OCI-M1 (cell line): ENCODE measurements at places on chromosomes 3 and 15.
A peak's percentile ranks its signal among the peaks of the same experiment; 100 is the strongest.

DNA sequence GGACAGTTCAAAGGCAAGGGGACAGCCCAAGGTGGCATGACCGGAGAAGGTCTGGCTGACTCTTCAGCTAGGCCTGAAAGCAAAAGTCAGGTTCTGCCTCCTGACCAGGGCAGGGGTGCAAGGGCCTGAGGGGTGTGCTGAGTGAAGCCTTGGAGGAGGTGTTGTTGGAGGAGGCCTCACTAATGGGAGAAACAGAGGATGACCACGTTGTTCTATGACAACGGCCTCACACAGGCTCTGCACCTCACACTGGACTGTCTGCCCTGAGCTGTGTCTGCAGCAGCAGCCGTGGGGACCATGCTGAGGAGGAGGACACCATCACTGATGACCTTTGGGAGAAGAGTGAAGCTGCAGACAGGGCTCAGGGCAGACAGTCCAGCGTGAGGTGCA is 116.9 kb upstream of the ABHD17C start:
- no peak for DNase-seq

DNA sequence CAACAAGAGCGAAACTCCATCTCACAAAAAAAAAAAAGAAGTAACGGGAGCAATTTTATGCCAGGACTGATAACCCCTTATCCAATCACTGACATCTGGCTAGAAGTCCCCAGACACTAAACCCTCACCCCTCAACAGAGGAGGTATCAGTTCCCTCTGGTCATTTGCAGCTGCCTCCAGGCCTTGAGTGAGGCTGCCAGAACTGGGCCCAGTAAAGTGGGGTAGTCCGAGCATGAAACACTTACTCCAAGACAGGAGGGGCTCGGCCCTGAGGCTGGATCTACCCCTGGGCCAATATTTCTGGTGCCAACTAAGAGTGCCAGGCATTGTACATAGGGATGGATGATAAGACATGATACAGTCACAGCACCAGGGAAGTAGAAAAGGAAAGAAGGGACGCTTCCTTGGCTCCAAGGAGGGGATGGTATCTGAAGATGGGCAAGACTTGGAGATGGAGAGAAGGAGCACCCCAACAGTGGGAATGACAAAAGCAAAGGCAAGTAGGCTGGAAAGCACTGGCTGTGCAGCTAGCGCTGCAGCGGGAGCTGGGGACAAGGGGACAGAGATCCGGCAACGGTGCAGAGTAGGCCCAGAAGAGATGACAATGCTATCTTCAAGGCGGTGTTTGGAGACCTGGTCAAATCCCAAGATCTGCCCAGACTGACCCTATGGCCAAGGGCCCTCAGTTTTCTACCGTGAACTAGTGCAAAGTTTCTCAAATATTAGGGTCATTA is 2.2 kb downstream of the XXYLT1 start:
- no peak for DNase-seq

- DNase-seq, result no peak
Observed at GRCh38 chr15:79447060-79447459, 14.9 kb downstream of the MINAR1 start.

- peak; percentile 1 for DNase-seq
Observed at GRCh38 chr3:65170390-65171042, 482.7 kb upstream of the ADAMTS9 start.

GRCh38 chr3:147298511-147298982 is 107.8 kb downstream of the ZIC4 start:
- no peak for DNase-seq

DNA sequence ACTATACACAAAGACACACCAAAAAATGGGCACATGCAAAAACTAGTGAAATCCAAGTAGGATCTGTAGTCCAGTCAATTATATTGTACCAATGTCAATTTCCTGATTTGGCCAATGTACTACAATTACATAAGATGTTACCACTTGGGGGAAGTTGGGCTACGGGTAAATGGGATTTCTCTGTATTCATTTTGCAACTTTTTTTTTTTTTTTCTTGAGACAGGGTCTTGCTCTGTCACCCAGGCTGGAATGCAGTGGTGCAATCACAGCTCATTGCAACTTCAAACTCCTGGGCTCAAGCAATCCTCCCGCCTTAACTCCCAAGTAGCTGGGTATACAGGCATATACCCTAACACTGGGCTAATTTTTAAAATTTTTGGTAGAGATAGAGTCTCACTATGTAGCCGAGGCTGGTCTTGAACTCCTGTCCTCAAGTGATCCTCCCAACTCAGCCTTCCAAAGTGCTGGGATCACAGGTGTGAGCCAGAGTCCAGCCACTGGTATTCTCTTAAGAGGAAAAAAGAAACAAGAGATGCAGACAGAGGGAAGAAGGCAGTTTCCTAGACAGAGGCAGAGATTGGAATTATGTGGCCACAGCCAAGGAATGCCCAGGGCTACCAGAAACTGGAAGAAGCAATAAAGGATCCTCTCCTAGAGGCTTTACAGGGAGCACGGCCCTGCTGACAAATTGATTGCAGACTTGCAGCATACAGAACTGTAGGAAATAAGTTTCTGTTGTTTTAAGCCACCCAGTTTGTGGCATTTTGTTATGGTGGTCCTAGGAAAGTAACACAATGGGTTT is 33.3 kb downstream of the TFDP2 start:
- no peak for DNase-seq

DNA sequence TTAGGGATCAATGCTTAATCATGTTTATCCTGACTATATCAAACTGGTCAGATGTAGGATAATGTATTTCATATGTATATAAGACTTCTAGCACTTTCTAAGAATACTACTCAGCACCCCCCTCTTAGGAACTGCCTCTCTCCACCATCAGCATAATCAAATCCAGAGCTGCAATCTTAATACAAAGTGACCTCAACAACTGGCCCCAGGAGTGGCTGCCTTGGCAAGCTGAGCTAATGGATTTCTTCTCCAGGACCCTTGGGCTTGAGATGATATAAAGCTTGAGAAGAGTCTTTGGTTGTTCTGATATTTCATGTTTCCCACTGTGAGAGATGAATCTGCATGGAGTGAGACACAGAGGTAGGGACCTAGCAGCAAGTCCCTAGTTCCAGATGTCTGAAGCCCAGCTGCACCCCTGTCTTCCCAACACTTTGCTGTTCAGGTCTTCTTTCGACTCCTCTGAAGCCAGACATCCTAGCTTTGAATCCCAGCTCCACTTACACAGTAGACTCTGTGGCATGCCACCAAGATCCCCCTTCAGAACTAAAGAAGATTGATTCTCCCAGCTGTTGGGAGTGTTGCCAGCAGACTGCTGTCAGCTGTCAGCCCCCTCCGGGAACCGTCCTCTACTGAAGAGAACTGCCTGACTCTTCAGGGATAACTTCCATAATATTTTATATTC is 309.3 kb upstream of the UBE2E2 start:
- DNase-seq, result no peak

GRCh38 chr3:127490271-127491023 is 100.1 kb downstream of the TPRA1 start:
- DNase-seq, result no peak

GRCh38 chr15:52789601-52790168 is 451 bp downstream of the ONECUT1 start:
- no peak for DNase-seq
